CD4-positive, alpha-beta T cell treated with Interleukin-17A for 1 hour (primary cell): ENCODE measurements at places on chromosomes 11 and 22.
A peak's percentile ranks its signal among the peaks of the same experiment; 100 is the strongest.

- no peak for DNase-seq
These were observed 56.0 kb upstream of the B3GNT6 start for GRCh38 chr11:76978239-76978638.

DNA sequence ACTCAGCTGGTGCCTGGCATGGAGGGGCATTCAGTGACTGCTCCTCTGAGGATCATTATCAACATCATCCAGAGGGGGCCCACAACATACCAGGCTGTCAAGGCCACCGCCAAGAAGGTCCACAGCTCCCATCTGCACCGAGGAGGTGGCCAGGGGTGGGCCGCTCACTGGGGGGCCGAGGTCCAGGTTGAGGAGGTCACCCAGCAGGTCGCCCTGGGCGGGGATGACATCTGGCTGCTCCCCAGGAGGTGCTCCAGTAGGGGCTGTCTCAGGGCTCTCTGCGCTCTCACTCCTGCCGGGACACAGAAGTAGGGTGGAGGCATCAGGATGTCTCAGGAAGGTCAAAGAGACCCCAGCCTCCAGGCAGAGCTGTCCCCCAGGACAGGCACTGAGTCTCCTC, 25.1 kb upstream of the RASL10A start:
- DNase-seq, result no peak

GRCh38 chr22:45240104-45240809, 437 bp downstream of the KIAA0930 start:
- DNase-seq, result no peak

DNA sequence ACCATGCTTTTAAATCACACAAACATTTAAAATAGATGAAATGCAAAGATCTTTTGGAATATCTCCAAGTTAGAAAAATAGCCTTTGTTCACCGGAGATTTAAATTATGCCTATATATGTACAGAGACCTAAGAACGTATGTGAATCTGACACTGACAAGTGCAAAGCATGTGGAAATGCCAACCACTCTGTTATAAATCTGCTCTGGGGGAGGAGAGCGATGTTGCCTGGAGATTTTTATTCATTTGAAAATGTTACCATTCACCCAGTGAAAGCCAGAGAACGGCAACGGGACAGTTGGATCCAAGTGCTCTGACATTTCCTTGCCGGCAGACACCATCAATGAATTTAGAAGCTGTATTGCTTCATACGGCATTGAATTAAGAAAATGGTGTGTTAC, 39.8 kb upstream of the BMAL1 start:
- no peak for DNase-seq

DNA sequence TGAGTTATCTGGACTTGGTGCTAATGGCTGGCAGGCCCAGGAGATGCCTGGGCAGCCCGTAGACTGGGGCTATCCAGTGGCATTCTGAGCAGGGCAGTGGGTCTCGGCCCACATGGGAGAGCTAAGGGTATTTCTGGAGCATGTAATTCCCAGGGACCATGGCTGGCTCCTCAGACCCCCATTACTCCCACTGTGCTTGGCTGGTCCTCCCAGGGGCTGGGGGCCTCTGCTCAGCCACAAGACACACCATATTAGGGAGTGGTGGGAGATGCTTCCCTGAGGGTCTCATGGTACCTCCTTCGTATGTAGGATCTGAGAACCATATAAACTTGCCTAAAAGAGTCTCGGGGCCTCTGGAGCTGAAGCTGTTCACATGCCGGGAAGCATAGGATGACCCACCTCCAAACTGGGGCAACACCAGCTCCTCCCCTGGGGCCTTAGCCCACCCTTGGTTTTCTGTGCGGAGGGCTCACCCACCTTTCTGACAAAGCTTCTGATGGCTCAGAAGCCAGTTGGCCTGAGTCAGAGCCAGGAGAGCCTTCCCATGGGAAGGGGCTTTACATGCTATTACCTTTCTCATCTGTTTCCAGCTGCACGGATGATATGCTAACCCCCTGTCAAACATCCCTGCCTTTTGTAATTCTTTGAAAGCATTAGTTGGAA, 9.5 kb upstream of the FTH1 start:
- DNase-seq, result no peak

DNA sequence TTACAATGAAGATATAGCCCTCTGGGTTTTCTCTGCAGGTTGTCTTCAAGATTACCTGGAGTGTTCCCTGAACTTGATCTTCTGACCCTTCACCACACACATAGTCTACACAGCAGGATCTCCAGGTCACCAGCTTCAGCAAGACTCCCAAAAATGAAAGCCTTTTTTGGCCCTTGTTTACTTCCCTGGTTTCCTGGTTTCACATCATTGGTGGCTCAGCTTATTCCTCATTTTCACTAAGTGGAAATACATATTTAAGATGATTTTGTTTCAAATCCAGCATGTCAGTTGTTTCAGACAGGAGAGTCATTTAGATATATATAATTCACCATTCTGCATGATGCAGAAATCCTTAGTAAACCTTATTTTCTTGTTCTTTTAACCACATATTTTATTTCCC, 41.6 kb upstream of the MPEG1 start:
- no peak for DNase-seq

DNA sequence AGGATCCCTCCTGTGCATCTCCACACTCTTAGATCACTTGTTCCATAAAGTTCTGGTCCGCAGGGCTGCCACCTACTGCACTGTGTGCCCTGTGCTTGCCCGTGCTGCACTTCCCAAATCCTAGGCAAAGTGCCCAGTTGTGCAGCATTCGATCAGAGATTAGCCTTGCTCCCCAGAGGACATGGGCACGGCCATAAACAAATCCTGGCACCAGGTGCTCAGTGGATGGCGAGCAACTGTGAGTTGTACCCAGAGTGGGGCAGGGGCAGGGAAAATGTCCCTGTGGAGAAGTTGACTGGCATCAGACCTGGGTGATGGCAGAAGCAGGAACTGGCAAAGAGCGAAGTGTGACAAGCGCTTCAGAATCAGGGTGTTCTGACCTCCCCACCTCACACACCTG, 4.7 kb downstream of the FADS2 start:
- no peak for DNase-seq

GRCh38 chr11:133082841-133083488, 449.3 kb downstream of the OPCML start:
- peak; percentile 29 for DNase-seq

DNA sequence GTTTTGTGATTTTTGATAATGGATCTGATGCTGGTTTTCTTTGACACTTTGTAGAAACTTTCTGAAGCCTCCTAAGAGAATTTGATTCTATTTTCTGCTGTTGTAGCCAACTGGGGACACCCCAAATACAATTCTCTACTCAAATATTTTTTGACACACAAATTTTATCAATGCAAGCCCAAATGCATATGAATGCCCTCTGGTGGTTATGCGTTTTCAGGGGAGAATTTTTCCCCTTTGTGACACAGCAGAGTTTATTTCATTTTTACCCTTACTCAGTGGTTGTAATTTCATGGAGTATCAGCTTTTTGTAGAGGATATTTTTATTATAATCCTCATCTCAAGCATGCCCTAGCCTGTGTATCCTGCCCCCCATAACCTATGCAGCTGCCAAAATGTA, 44.7 kb upstream of the MTMR2 start:
- no peak for DNase-seq

- no peak for DNase-seq
These were observed 1.7 kb upstream of the NUDT8 start for GRCh38 chr11:67631411-67631810.

DNA sequence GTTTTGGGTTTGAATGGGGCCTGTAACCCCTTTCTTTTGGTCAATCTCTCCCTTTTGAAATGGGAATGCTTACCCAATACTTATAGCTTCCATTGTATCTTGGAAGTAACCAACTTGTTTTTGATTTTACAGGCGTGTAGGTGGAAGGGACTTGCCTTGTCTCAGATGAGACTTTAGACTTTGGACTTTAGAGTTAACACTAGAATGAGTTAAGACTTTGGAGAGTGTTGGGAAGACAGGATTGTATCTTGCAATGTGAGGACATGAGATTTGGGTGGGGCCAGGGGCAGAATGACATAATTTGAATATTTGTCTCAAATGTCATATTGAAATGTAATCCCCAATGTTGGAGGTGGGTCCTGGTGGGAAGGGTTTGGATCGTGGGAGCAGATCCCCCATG, 1466.9 kb downstream of the LRRC4C start:
- no peak for DNase-seq
